ENCODE measurements at places on chromosomes 4 and X.

GRCh38 chrX:1140236-1140681, 72.2 kb downstream of the CRLF2 start:
- peak; percentile 47 for DNase-seq
- H3K27ac ChIP-seq, result no peak overlapping the region
- H3K4me1 ChIP-seq, result no peaks in the 10 kb centered on the region
- H3K27me3 ChIP-seq, result peaks cover 24% of the 10 kb centered on the region

DNA sequence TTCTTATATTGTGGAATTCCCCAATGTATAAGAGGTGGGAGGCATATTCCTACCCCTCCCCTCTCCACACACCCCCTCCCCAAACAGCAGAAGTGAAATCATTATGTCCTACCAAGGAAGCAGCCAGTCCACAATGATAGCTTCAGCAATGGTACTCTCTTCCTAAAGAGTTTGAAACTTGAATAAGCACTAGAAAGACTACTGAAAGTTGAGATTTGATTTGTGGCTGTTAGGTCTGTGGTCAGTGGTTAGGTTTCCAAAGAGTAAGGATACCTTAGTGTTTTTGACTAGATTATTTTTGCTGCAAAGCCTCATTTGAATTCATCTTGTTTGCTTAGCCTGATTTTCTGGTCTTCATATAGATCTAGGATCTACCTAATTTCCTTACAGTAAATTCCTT, 242.2 kb downstream of the DKK2 start:
- DNase-seq, result no peak
- H3K4me1 ChIP-seq, result no peaks in the 10 kb centered on the region
- no peaks in the 10 kb centered on the region for H3K27me3 ChIP-seq
- H3K4me3 ChIP-seq, result no peak overlapping the region
- no peaks in the 10 kb centered on the region for H3K36me3 ChIP-seq
- H3K27ac ChIP-seq, result no peak overlapping the region

DNA sequence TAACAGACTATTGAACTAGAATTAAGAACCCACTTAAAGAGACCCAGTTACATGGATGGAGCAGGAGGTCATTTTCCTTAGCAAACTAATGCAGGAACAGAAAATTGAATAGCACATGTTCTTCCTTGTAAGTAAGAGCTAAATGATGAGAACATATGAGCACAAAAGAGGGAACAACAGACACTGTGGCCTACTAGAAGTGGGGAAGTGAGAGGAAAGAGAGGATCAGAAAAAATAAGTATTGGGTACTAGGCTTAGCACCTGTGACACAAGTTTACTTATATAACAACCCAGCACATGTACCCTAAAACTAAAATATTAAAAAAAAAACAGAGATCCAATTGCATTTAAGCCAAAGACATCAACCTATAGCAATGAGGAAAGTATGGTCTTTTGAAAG, 26.2 kb downstream of the ARAP2 start:
- no peak for DNase-seq
- H3K36me3 ChIP-seq, result no peaks in the 10 kb centered on the region
- no peak overlapping the region for H3K4me3 ChIP-seq
- no peaks in the 10 kb centered on the region for H3K27me3 ChIP-seq
- H3K4me1 ChIP-seq, result no peaks in the 10 kb centered on the region

DNA sequence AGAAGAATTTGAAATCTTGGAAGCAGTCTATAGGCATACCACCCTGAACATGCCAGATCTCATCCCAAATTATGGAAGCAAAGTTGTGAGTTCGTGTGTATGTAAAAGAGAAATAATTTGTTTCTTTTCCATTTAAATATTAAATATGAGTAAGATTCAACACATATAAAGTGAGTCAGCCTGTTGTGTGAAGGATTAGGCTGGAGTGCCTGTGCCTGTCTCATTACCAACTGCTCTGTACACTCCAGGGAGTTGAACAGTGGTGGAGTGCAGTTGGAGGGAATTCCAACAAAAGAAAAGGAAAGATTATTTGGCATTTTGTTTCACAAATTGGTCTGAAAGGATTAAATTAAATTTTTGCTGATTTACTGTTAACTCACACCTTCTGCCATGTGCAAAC, 435.6 kb downstream of the FAT4 start:
- H3K27me3 ChIP-seq, result no peaks in the 10 kb centered on the region
- no peaks in the 10 kb centered on the region for H3K36me3 ChIP-seq
- H3K4me3 ChIP-seq, result no peak overlapping the region
- no peak for DNase-seq
- no peaks in the 10 kb centered on the region for H3K4me1 ChIP-seq

DNA sequence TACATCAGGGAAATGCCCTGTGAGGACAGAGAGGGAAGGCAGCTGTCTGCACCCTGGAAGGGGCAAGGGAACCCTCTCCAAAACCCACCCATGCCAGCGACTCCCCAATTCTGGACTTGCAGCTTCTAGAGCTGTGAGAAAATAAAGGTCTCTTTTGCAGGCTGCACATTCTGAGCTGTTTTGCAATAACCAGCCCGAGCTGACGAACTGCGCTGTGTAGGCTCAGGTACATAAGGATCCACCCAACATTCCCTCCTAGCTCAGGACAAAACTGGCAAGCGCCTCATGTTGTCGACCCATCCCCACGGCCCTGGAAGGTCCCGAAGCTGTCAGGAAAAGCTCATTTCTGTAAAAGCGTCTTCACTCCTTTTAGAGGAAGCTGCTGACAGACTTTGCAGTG, 271.8 kb downstream of the CRLF2 start:
- H3K27me3 ChIP-seq, result no peaks in the 10 kb centered on the region
- H3K36me3 ChIP-seq, result no peaks in the 10 kb centered on the region
- no peaks in the 10 kb centered on the region for H3K4me1 ChIP-seq

DNA sequence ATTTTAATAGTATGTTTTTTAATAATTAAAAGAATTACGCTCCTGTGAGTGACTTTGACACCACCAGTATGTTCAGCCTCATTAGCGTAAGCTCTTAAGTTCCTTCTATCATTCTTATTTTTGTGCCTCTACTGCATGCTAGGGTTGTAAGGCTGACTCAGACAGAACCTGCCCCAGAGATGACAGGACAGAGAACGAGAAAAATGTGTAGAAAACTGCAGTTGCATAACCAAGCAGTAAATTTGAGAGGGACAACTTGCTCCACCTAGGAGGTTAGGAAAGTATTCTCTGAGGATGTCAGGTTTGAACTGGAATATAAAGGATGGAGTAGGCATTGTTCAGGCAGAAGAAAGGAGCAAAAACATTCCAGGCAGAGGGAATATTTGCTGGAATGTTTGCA, 98.7 kb downstream of the NFKB1 start:
- DNase-seq, result no peak
- no peak overlapping the region for H3K27ac ChIP-seq
- no peaks in the 10 kb centered on the region for H3K4me1 ChIP-seq
- H3K4me3 ChIP-seq, result no peak overlapping the region

- DNase-seq, result no peak
- H3K4me3 ChIP-seq, result no peak overlapping the region
- no peak overlapping the region for H3K27ac ChIP-seq
- H3K36me3 ChIP-seq, result no peaks in the 10 kb centered on the region
- no peaks in the 10 kb centered on the region for H3K4me1 ChIP-seq
- H3K27me3 ChIP-seq, result no peaks in the 10 kb centered on the region
Measured at GRCh38 chrX:12002876-12003275, 135.4 kb upstream of the FRMPD4 start.

DNA sequence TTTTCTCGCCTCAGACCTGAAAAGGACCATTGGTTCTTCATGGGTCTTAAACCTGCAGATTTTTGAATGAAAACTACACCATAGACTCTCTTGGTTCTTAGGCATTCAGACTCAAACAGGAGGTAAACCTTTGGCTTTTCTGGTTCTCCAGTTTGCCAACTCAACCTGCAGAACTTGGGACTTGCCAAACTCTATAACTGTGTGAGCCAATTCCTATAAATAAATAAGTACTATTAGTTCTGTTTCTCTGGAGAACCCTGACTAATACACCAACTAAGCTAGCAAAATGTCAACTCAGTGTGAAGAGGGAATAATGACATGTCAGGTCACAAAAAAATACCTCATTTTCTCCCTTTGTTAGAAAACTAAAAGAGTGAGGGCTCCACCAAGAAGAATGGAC, 374.6 kb downstream of the RAB28 start:
- no peak overlapping the region for H3K27ac ChIP-seq
- no peaks in the 10 kb centered on the region for H3K4me1 ChIP-seq
- no peaks in the 10 kb centered on the region for H3K27me3 ChIP-seq
- no peak for DNase-seq
- no peak overlapping the region for H3K4me3 ChIP-seq

DNA sequence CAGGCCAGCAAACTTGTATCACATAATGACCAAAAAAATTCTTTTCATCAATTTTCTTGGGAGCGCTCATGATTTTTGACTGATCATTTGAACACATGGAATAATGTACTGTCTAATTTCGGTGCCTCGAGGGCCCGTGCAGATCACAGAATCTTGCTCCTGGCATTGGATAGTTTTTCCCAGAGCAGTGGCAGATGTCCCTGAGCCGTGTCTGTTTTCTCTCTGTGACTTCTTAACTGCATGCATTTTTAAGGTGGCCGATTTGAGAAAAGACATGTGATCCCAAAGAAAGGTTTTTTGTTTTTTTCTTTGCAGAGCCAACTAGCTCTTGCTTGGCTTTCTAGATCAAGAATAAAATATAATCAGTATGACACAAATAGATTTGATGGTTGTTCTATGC, 19.7 kb downstream of the GPRIN3 start:
- no peak overlapping the region for H3K4me3 ChIP-seq
- H3K4me1 ChIP-seq, result no peaks in the 10 kb centered on the region
- no peak overlapping the region for H3K27ac ChIP-seq
- DNase-seq, result no peak
- no peaks in the 10 kb centered on the region for H3K36me3 ChIP-seq

- no peak overlapping the region for H3K27ac ChIP-seq
- H3K4me1 ChIP-seq, result no peaks in the 10 kb centered on the region
- no peak overlapping the region for H3K4me3 ChIP-seq
- no peak for DNase-seq
Measured at GRCh38 chrX:1581132-1581531, 10.3 kb upstream of the AKAP17A start.

DNA sequence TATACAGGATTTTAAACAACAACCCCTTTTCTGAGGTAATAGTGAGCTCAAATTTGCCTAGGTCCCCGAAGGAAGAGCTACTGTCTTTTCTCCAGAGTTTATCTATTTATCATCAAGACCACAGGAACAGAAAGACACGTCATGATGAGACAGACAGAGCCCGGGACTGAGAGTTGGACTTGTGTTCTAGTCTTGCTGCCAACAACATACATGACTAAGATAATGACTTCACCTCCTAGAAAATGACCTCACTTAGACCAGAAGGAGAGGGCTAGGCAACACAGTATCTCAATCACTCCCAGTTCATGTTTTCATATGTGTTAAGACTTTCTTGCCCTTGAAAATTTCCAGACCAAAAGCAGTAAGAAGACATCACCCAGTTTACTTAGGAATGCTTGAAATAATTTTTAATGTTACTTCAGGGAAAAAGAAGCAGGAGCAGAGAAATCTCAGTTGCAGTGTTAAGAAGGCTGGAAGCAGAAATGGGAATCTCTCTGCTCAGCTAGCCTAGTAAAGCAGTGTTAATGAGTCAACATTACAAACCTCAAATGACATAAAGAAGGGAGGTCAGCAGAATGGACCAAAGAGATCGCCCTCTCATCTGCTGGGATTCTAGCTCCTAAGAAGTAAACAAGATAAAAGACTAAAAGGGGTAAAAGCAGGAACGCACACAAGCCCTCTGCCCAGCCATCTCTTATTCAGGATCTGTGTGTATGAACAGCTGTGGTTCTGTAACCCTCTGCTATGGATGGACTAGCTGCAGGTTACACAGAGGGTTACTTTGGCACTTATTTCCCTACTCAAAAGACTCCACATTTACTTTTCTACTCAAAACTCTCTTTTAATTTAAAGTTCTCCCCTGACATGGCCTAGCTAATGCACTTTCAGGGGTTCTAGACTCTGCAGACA, 24.8 kb downstream of the PDGFC start:
- H3K27ac ChIP-seq, result peak overlapping the region; percentile 80
- H3K36me3 ChIP-seq, result no peaks in the 10 kb centered on the region
- H3K4me1 ChIP-seq, result peaks cover 67% of the 10 kb centered on the region
- no peaks in the 10 kb centered on the region for H3K27me3 ChIP-seq
- peak; percentile 59 for DNase-seq

- H3K27me3 ChIP-seq, result no peaks in the 10 kb centered on the region
- H3K4me3 ChIP-seq, result no peak overlapping the region
- no peak for DNase-seq
- no peak overlapping the region for H3K27ac ChIP-seq
- H3K4me1 ChIP-seq, result no peaks in the 10 kb centered on the region
- H3K36me3 ChIP-seq, result no peaks in the 10 kb centered on the region
Measured at GRCh38 chr4:53563824-53564223, 27.5 kb downstream of the LNX1 start.

DNA sequence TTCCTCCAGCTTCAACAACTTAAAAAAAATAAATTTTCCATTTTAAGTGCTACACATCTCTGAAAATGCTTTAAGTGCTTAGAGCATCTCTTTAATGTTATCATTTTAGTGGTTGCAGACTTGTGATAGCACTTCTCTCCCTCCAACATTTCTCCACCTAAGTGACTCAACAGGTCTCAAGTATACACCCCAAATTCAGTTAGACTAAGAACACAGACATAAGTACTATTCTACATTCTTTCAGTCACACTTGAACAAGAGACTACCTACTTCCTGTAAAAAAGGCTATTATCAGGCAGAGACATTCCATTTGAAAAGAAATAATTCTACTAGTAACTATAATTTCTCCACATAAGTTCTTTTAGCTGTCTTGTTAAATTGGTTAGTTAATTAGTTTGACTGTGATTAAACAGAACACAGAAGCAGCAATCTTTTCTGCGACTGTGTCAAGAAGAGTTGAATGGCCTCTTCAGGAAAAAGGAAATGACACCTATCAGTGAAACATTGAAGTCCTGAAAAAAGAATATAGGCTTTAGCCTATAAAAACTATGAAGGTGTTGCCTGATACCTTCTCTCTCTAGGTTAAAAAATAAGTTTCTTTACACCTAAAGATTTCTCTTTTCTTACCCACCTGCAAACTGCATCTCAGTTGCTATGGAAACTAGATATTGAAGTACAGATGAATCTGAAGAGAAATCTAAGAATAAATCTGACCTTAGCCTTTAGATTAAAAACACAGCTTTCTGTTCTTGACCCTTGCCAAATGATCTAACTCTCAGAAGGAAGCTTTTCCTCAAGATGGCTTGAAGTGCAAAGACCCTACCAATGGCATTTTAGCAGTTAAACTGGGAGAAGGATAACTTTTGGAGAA, 18.0 kb downstream of the NAF1 start:
- no peak overlapping the region for H3K27ac ChIP-seq
- DNase-seq, result no peak
- H3K4me3 ChIP-seq, result no peak overlapping the region
- no peaks in the 10 kb centered on the region for H3K27me3 ChIP-seq
- H3K36me3 ChIP-seq, result peaks cover under 1% of the 10 kb centered on the region

DNA sequence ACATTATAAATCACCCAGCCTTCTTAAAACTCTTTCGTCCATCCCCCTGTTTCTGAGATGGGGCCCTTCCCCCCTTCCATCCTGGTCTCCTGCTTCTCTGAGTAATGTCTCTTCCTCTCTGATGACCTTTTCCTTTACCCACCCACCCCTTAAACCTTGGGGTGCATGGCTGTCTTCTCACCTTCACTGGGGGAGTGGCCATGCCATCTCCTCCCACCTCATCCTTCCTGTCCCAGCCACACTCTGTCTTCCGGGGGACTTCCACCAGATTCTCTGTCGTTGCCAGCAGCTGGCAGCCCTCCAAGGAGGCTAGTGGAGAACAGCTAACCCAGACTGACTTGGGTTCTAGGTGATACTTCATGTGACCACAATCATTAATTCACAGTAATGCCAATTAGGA, 83.2 kb upstream of the SCML1 start:
- no peak overlapping the region for H3K4me3 ChIP-seq
- H3K27ac ChIP-seq, result no peak overlapping the region
- H3K4me1 ChIP-seq, result no peaks in the 10 kb centered on the region

GRCh38 chr4:43846111-43846587, 602.5 kb downstream of the KCTD8 start:
- DNase-seq, result no peak
- no peaks in the 10 kb centered on the region for H3K27me3 ChIP-seq
- H3K36me3 ChIP-seq, result no peaks in the 10 kb centered on the region
- H3K4me3 ChIP-seq, result no peak overlapping the region
